ENCODE measurements at places on chromosomes 5 and 9.

- DNase-seq = no peak
Observed at GRCh38 chr5:122076050-122076461, 2.0 kb downstream of the LOX start.

GRCh38 chr5:67434466-67434865 lies 237.9 kb upstream of the CD180 start:
- DNase-seq = no peak

DNA sequence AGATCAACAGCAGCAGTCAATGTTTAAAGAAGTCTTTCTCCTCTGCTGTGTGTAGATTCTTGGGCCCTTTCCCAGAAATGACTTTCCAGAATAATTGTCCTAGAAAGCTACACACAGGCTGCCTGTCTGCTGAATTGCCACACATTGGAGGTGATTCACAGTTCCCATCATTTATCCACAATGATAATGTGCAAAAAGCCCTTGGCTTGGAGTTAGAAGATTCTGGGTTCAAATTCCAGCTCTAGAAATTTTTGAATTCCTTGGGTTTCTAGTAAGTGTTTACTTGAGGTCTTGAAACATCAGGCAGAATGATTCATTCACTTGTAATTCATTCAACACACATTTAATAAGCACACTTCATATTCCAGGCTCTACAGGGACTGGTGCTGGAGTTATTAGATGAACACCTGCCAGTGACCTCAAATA lies 28.6 kb upstream of the EPB41L4B start:
- no peak for DNase-seq

DNA sequence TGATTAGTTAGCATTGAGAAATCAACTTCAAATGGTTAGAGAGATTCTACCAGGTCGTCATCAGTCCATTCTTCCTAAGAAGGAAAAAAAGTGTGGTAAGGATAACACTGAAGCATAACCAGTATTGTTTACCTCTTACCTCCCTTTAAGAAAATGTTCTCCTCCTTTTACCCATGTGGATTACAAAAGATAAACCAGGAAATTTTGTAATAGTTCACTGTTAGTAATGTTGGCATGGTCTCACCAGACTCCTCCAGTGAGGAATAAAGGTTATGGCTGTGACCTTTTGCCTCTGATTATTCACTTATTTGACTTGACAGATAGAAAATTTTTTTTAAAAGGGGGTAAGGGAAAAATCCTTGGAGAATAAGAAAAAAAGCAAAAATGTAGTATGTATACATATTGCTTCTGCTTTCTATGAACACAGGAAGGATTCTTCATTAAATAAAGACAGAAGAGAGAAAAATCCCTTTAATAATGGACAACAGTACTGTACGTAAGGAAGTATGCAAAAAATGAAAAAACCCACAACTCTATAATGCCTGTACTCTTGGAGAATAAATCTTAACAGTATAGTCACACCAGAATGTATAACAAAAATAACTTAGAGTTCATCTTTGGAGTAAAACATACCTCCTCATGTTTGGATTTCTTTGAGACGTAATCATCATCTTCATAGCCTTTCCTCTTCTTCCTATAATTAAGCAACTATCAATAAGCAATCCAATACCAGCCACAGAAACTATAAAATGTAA lies 18.1 kb downstream of the CCNH start:
- no peak for DNase-seq

DNA sequence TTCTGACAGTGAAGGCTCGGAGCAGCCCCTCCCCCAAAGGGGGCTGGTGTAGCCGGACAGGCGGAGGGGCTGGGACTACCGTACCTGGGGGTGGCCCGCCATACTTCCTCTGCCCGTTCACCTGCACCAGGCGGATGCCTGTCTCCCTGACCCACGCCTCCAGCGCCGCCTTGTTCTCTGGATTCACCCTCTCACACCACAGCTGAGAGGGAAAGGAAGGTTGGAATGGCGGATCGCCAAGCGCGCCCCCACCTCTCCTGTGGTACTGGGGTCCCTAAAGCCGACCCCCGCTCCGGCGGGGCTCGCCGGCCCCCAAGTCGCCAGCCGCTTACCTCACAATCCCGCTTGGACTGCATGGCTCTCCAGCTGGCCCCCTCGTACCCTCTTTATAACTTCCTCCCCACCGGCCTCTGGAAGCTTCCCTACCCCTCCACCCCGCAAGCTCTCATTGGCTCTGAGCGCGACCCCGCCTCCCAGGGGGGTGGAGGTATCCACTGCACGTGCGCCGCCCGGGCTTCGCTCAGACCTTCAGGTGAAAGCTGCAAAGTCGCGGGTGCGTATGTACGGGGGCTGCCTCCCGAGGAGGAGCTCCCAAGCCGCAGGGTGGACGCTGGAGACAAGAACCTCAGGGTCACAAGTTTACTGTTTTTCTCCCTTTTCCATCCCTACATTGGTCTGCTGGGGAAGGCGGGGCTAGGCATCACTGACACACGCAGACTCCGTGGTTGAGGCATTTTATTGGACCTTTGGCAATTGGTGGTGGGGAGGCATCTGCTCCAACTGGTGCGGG lies at the start of gene DND1:
Gene DND1 (minus strand): TSS at position 390 of the 790 bp plus-strand sequence. CDS start 34 bp downstream, at position 356.
- no peak for DNase-seq

- no peak for DNase-seq
Observed at GRCh38 chr9:123678038-123678877, 251.7 kb downstream of the DENND1A start.

GRCh38 chr5:14109041-14109747 lies 33.9 kb upstream of the TRIO start:
- no peak for DNase-seq

GRCh38 chr5:18483451-18483850 lies 849.2 kb downstream of the TAF11L14 start:
- no peak for DNase-seq

DNA sequence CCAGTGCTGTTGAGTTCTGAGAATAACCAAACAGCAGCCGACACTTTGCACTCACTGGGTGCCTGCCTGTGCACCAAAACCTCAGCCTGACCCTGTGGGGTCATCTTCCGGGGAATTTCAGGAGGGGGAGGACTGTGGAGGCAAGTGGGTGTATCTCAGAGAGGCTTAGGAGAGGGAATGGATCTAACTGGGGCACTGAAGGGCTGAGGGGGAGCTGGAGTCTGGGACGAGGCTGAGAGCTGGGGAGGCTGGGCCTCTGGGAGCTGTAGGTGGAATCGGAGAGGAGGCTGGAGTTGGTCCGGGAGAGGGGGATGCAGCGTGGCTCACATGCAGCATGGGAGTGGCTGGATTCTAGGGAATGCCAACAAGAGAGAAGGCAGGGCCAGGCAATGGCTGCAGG lies 14.9 kb upstream of the ASS1 start:
- no peak for DNase-seq

- no peak for DNase-seq
Observed at GRCh38 chr9:4855841-4856240, 63.1 kb downstream of the RCL1 start.

DNA sequence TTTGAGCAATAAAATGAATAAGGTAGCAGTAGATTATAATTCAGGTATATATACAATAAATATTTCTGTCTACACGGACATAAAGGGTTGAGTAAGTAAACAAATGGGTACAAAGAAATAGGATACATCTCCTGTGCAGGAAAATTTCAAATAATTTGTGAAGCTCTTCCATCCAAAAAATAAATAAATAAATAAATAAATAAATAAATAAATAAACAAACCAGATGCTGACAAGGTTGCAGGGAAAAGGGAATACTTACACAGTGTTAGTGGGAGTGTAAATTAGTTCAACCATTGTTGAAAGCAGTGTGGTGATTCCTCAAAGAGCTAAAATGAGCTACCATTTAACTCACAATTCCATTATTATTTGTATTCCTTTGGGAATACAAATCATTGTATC lies 227.3 kb upstream of the CDH18 start:
- DNase-seq = no peak

DNA sequence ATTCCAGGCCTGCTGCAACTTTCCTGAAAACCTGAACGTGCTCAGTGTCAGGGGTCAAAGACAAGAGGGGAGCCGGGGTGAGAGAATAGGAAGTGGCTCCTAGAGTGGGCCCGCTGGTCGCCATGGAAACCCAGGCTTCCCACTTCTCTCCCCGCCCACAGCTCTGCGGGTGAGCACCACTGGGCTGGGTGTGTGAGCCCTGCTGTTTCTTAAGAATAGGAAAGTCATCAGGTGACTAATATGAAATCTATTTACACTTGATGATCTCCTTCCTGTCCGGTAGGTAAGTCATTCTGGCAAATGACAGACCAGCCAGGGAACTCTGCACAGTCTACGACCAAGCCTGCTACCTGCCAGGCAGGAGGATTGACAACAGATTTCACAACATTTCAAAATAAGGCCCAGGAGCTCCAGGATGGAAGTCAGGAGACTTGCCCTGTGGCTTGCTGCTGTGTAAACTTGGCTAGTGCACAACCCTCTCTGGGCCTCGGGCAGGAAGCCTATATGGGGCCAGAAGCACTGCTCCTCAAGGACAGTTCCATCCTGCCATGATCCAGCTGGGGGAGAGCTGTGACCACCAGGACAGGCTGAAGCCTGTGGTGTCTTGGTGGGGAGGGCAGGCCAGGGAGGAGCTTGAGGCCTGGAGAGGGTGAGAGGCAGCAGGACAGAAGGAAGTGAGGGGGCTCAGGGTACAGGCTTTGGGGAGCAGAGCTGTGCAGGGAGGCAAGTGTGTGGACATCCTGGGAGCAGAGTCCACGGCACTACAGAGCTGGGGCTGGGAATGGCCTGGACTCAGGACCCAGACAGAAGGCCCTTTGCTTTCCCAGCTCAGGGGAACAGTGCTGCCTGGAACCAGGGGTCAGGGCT lies 60.6 kb downstream of the SHB start:
- no peak for DNase-seq

DNA sequence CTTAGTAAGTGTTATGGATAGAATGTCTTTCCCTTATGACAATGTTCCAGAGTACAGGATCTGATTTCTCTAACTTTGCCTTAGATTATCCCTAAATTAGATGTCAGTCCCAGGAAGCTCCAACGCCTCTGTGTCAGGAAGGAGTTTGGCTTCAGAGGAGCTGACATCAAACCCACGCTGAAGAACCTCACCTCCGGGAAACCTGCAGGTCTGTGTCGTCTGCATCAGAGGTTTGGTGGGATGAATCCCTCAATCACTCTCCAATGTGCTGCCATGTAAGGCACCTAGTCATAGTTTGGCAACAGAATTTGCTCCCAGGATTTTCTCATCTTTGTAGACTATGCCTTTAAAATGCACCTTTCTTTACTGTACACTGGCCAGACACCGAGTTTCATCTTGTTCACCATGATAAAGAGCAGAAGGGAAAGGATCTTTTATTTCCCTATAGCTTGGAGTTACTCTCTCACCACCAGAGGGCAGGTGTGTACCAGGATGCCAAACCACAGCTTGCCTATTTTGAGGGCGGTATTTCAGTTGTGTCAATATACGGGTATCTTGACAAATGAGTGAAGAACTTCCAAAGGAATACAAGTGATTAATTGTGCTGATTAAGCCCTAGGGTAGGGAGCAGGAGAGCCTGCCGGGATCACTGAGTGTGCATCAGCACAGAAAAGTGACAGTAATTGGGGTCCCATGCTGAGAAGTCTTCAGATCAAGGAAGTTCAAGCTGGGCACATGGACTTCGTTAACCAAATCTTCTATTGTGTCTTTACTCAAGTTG lies 23.4 kb downstream of the MINAR2 start:
- peak; percentile 66 for DNase-seq

DNA sequence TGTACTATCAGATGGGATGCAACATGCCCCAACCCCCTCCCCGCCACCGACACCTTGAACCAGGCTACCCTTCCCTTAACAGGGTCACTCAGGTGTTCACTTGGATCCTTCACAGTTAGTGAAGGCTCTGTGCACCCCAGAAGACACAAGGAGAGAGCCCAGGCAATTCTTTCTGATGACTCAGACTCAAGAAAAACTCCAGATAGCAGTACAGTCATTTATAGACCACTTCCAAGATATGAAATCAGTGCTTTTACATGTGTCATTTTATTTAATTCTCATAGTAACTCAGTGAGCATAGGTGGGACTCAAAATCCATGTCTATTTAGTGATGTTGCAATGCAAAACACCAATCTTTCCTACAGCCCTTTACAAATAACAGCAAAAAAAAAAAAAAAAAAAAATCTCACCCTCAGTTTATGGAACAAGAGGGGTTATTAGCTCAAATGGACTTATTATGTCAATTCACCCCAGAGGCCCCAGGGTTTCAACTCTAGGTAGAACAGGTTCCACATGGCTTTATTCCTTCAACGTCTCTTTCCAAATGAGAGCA lies 71.9 kb downstream of the FOXD1 start:
- no peak for DNase-seq
